GM10248 (cell line): ENCODE measurements at places on chromosomes 16 and 17.

DNA sequence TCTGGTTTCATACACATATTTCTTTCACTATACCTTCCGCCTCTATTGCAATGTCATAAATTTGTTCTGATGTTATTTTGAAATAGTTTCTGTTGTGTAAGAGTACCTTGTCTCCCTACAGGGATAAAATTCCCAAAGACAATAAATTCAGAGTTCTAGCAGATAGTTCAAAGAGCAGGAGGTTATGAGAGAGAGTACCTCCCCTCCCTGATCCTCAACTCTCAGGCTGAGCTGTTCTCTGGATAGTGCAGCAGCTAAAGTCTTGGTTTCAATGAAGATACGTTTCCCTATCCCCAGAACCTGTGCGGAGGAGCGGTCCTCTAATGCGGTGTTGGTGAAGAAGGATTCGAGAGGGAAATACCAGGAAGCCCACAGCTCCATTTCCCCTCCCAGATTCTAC, 190.2 kb upstream of the CPHXL start:
- DNase-seq, result no peak

DNA sequence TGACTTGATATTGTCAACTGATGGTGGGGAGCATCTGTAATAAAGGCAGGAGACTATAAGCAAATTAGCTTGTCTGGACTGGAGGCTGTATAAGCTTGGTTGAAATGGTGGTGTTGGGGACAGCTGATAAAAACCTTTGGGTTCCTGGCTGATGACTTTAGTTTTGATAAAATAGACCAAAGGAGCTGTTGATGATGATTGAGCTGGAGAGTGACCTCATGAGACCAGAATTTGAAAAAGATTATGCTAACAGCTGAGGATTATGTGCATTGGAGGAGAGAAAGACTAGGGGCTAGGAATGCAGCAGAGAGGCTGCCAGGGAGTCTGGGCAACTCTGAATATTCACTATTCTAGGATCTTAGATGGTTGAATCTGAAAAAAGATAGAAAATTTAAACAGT, 8.7 kb upstream of the CDC27 start:
- no peak for DNase-seq

DNA sequence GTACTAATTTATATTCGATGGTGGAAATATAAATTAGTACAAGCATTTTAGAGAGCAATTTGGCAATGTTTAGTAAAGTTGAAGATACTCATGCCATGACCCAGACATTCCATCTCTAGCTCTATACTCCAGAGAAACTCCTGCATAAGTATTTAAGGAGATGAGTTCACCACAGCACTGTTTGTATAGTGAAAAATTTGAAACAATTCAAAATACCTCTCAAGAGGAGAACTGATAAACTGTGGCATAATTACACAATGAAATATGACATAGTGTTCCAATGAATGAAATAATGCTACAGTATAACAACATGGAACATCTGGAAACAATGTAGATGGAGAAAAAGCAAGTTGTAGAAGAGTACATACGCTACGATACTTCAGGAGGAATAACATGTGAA, 48.6 kb upstream of the IRX3 start:
- DNase-seq, result no peak

GRCh38 chr17:50347894-50348291, 2.0 kb downstream of the XYLT2 start:
- no peak for DNase-seq

DNA sequence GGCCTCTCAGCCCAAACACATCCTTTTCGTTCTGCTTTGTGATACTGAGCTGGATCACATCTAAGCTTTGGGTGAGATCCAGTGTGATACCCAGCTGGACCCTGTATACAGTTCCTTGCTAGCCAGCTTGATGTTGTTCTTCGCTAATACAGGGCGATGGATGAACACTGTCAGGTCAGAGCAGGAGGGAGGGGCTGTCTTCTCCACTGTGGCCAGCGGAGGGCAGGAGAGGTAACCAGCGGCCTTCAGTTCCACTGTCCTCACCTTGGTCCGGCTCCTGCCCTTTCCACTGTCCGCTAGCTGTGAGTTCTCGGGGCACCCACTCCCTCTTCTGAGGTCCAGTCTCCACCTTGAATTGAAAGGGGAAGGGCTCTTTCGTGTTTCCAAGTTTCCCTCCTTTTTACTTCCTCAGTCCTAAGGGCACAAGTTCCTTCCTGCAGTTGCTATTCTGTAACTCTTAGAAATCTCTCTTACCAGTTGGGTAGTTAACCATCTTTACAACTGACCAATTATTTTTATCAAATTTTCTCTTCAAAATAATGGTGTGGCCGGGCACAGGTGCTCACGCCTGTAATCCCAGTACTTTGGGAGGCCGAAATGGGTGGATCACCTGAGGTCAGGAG, 3.0 kb upstream of the ZNF213 start:
- DNase-seq, result no peak

DNA sequence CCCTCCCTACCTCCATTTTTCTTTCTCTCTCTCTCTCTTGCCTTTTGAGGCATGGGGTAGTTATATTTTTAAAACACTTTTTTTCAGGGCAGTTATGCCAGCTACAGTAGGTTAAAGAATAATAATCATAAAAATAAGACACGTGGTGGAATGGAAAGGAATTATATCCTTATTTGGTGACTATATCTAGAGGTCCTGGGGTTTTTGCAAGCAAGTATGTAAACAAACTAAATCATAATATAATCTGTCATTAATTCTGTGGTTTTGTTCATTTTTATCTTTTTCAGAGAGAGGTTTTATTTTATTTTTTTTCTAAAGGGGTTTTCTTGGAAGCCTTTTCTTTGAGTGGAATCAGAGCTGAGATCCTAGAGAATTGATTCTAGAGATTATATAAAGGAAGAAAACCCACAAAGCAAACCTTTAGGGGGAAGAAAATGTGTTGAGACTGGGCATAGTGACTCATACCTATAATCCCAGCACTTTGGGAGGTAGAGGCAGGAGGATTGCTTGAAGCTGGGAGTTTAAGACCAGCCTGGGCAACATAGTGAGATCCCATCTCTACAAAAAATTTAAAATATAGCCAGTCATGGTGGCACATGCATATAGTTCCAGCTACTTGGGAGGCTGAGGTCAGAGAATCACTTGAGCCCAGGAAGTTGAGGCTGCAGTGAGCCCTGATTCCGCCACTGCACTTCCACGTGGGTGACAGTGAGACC, 53.2 kb downstream of the NQO1 start:
- no peak for DNase-seq

DNA sequence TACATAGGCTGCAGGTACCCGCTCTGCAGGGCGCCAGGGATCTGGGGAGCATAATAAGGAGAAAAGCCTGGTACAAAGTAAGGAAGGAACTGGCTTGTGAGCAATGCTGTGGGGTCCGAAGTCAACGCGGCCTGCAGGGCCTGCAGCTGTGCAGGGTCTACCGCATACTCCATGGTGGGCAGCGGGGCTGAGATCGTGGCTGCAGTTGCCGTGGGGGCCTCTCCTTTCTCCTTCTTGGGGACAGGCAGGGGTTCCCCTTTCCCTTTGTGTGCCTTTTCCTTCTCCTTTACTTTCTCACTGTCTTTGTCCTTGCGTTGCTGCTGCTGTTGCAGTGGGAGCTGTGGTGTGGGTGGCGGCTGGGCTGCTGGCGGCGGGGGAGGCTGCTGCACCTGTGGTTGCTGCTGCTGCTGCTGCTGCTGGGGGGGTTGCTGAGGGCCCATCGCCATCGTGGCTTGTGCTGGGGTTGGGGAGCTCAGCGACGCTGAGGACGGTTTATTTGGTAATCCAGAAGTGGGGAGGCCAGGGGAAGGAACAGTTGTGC, 259.6 kb downstream of the ZFHX3 start:
- no peak for DNase-seq

- DNase-seq, result peak; percentile 66
Measured at GRCh38 chr16:81623365-81624102, 155.6 kb upstream of the PLCG2 start.

DNA sequence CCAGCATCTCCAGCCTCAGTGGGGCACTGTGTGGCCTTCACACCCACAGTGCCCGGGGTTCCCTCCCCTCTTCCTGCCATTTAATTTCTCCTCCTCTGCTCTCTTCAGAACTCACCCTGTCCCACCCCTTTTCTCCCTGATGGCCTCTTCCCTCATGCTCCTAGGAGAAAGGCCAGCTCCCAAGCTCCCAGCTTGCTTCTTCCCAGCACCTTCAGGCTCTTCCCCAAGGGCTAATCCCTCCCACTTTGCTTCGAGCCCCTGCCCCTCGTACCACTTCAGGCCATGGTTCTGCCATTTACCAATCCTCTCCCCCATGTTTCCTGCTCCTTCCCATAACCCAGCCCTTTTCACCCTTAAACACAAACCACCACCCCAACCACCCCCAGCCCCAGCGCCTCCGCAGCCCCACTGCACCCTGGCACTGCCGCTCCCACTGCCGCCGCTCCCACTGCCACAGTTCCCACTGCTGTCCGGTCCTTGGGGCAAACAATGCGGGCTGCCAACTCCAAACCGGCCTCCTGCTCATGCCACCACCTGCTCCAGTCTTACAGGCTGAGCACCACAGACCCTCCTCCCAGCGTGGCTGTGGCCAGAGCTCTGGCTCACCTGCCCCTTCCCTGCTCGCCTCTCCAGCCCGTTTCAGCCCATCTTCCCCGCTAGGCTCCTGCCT, 28.6 kb downstream of the ADAM11 start:
- DNase-seq, result no peak

GRCh38 chr17:77610972-77611521, 347.5 kb upstream of the TNRC6C start:
- DNase-seq, result no peak

GRCh38 chr17:46038937-46039336, 39.9 kb downstream of the STH start:
- DNase-seq, result no peak

DNA sequence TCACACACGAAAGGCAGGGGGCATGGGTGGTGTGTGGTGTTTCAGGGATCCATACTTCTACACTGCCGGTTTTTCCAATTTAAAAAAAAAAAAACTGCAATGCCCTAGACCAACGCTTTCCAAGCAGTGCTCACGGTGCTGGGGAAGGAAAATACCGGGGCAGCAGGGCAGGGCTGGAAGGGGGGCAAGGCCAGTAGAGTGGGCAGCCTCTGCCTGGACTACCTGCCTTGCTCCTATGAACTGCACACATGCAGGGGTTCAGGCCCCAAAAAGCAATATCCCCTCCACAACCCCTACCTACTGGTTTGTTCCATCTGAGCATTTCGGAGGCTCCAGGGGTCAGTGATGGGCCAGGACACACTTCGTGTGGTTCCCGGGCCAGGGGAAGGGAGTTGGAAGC, 29.4 kb downstream of the RPH3AL start:
- DNase-seq, result no peak

- DNase-seq, result no peak
Measured at GRCh38 chr17:8776881-8777280, 18.5 kb upstream of the SPDYE4 start.

GRCh38 chr16:85800321-85800669, 800 bp downstream of the COX4I1 start:
- DNase-seq, result no peak
